ENCODE measurements at places on chromosomes 1 and 21.

GRCh38 chr1:200905411-200906052 lies 10.8 kb downstream of the INAVA start:
- no peak for DNase-seq

DNA sequence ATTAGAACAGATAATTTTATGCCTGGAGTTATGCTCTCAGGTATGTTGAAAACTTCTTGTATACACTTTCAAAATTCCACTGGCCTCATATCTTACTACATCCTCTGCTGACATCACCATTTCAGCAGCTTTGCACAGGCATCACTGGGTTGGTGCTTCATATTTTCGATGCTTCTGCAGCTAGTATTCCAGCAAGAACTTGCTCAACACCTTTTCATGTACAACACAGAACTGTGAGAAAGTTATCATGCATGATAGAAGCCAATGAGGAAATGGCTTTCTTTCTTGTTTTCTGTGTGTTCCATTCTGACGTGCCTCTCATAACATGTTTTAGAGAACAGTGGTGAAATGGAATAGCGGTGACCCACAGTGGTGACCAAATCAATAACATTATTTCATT lies 5.1 kb upstream of the GBP5 start:
- DNase-seq: no peak

- DNase-seq: no peak
These were observed 59.7 kb downstream of the MATN1 start for GRCh38 chr1:30663596-30664091.

DNA sequence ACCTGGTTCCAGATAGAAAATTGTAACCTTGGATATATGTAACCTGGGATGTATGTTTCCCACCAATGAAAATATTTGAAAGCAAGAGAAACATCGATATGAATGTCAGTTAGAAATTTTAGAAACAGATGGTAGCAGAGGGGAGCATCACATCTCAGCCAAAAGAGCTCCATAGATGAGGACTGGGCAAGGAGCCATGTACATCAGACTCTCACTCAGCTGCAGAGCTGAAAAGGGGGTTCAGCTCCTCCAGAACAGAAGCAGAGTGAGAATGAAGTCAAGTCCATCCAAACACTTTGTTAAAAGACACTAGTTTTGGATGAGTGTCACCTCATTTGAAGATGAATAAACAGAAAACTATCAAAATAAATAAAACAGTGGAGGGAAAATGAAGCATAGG lies 202.4 kb downstream of the HMCN1 start:
- DNase-seq: no peak

DNA sequence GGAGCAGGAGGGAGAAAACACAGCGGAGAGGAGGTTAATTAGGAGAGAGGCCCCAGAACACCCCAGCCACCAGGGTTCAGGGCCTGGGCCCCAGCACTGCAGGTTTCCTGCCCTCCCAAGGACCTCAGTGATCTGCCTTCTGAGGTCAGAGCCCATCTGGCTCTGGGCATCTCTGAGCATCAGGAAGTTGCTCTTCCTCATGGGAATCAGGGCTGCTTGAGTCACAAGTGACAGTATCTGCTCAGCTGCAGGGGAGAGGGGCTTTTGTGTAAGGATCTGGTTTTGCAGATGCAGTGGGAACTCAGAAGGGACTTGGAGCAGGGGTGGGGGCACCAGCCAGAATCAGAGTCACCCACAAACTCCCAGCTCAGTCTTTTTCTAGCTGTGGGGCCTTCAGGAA lies 472.1 kb downstream of the PTPRU start:
- DNase-seq: no peak

- no peak for DNase-seq
These were observed 73.7 kb upstream of the RAB4A start for GRCh38 chr1:229197265-229197585.

GRCh38 chr1:184025242-184025675 lies 12.3 kb downstream of the COLGALT2 start:
- no peak for DNase-seq

DNA sequence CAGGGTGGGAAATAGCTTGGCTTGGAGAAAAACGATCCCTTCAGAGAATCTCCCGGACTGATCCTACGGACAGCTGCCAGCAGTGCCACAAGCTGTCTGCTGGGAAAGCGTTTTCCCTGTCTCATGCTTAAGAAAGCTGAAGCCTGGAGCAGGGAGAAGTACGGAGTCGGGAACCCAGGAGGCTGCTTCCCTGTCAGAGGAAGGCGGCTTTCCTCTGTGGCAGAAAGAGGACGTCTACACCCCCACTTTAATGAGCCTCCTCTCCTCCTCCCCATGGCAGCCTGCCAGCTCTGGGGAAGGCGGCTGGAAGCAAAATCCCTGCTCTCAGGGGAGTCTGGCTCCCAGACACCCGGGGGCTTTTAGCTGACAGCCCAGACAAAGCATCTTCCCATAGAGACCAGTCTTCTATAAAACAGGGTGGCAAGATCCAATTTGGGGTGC lies 7.3 kb downstream of the KIF21B start:
- no peak for DNase-seq

GRCh38 chr1:109634771-109635750 lies 15.4 kb downstream of the AMPD2 start:
- no peak for DNase-seq

DNA sequence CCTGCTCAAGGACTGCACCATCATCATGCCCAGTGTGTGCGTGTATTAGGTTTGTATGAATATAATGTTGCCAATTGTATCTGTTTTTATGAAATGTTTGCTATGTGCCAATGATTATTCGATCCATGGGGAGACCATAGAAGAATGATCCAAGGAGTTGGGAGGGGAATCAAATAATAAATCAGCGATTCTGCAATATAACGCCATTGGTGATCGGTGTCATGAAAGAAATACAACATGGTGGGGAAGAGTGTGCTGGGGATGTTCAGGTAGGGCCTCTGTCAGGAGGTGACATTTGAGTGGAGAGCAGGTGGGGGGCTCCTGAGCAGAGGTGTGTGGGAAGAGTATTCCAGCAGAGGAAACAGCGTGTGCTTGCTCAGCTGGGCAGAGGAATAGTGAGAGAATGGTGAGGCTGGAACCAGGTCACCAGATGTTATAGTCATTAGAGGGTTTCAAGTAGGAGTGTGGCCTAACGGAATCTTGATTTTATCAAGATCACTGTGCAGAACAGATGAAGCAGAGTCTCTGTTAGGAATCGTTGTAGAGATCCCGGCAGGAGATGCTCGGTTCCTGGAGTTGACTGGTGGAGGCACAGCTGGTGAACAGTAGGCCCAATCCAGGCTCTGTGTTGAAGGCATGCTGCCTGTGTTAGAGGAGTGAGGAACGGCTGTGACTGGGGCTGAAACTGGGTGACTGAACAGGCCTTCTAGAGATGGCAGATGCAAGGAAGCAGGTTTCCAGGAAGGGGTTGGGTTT lies 2.9 kb upstream of the ZNF496 start:
- no peak for DNase-seq

DNA sequence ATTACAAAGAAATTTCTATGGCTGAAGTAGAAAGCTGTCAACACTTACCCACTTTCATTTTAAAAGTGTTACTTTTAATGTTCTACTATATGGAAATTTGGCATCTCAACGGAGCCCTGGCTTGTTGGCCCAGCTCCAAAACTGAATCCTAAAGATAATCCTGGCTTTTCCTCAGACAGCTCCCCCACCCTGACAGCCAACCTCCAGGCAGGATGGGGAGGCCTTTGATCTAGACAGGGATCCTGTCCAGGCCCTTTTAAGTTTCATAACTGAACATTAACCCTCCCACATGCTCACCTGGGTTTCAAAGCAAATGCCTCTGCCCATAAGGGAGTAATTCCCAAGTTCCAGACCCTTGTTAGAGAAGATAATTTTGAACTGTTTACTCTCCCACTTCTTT lies 99.3 kb upstream of the RALGPS2 start:
- DNase-seq: no peak

All from cerebellar nuclear complex (tissue), 1 donor.